Esophagus squamous epithelium (tissue), 5 donors: ENCODE measurements at places on chromosomes 2 and 18.

DNA sequence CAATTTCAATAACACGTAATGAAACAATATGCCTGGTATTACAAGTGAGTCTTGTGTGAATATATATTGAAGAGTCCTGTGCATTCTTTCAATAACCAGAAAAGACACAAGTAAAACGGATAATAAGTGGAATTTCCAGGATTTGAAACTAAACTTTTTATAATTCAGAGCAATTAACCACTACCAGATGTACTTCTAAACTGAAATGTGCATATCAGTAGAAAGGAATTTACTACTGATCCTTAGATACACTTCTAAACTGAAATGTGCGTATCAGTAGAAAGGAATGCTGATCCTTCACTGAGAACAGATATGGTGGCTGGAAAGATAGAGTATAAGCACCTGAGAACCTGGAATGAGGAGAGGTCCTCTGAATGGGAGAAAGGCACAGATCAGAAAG lies 470.9 kb upstream of the SPHKAP start:
- no peak for DNase-seq

- no peak for DNase-seq
These were observed 22.1 kb downstream of the FIGN start for GRCh38 chr2:163713534-163714311.

- DNase-seq: no peak
These were observed 198.5 kb downstream of the FHOD3 start for GRCh38 chr18:36496022-36496421.

DNA sequence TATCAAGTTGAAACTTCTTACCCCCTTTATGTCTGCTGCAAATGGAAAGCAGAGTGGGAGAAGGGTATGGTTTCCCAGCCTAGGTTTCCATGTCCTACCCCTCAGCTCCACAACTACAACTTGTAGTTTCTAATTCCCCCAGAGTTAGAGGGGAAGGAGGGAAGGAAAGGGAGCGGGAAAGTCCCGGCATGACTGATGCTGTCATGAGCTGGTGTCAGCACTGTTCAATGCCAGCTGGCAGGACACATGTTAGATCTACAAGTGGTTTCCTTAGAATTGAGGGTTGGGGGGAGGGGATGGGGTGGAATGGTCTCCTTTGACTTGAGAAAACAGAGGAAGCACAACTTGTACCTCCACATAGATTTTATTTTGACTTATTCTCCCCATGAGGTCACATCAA lies 194.0 kb downstream of the MBD2 start:
- DNase-seq: no peak

DNA sequence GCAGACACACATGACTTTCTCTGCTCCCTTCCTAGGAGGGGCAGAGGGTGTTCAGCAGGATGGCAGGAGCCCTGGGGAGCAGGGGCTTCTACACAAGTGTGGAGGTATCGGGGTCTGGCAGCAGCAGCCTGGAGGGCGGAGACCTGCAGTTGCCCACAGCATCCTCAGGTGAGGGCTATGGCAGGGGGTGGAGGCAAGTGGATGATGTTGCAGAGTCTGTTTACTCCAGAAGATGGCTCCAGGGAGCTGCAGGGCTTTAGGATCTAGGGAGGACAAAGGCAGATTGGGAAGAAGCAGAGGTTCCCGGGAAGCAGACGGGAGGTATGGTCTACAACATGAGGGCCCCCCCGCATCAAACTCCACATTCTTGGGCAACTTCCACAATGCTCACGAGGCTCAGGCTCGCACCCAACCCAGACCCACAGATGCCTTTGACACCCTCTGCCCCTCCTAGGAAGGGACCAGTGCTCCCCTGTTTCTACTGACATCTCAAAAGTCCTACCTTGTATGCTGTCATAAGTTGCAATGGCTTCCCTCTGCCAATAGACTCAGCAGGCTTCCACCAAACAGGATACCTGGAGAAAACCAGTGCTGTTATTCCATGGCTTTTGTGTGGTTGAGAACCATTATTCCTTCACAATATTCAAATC lies 12.0 kb upstream of the ATP6V1C2 start:
- DNase-seq: no peak

DNA sequence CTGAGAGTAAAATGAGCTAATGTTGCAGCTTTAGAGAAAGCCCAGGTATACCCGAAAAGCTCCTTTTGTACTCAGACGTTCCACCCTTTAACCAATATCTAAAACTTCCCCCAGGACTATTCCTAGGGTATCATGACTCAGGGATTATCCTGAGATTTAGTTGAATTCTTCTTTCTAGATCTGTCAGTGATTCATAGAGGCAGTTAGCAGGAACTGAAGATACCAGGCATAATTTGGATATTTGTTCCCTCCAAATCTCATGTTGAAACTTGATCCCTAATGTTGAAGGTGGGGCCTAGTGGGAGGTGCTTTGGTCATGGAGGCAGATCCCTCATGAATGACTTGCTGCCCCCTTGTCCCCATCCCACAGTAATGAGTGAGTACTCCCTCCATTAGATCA lies 161.2 kb upstream of the LRP1B start:
- no peak for DNase-seq

- DNase-seq: no peak
These were observed 27.9 kb downstream of the REV1 start for GRCh38 chr2:99461828-99462483.

DNA sequence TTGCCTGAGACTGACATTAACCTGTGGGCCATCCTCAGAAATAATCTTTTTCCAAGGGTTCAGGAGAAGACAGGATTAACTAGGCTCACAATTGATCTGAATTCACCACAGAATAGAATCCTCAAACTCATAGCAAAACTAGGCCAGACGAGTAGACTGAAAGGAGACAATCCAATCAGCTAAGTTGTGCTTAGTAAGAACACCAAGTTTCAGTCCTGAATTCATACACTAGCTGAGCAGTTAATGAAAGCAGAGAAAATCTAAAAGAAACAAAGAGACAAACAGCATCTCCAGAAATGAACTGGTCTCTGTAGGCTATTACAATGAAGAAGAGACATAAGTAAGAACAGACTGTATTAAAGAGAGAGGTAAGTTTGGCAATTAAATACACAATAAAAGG lies 89.5 kb downstream of the GORASP2 start:
- DNase-seq: no peak

DNA sequence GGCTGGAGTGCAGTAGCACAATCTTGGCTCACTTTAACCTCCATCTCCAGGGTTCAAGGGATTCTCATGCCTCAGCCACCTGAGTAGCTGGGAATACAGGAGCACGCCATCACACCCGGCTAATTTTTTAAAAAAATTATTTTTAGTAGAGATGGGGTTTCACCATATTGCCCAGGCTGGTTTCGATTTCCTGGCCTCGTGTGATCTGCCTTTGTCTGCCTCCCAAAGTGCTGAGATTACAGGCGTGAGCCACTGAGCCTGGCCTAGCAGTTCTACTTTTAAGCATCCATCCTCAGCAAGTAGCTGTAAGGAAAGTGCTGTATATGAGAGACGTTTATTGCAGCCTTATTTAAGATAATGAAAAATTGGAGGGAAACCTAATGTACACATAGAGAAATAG lies 79.7 kb downstream of the ZDBF2 start:
- no peak for DNase-seq

- no peak for DNase-seq
These were observed 111.6 kb downstream of the CLIP4 start for GRCh38 chr2:29226808-29227207.

DNA sequence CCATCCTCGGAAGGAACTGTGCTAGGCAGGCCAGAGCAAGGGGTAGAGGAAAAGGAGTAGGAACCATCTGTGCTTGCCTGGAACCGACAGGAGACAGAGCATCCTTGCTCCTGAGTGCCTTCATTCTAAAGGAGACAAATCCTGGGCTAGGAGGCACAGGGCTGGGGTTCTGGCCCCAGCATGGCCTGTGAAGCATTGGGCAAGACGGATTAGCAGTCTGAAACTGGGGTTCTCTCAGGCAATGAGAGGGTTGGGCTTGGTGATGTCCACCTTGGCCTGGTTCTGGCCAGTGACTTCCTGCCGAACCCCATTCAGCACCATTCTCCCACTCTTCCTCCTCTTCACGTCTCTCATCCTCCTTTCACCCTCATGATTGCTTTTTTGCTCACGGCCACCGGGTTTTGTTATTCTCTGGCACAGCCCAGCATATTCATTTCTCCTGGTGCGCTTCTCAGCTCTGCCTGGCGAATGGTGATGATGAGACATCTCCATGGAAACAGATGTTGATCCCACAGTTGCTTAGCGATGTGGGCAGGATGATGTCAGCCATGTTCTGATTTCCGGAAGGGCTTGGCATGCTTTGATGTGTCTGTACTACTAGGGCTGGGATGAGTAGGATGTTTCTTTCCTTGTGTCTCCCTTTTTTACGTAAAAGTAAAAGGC lies 127.7 kb downstream of the CAPN13 start:
- DNase-seq: no peak

DNA sequence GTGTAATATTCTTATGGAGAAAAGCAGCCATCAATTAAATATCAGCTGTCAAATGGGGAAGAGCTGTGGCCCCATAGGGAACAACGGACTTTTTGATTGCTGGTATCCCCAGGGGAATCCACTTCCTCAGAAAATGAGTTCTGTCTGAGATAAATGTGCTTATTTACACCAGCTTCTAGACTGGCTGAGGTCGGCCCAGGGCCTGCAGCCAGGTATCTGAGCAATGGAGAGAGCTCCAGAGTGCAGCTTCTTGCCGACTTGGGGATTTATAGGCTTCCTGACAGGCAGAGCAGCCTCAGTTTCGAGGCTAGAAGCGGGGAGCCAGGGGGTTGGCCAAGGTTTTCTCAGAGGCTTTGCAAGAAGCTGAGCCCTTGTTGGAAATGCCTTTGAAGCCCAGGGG lies 67.2 kb downstream of the MCFD2 start:
- DNase-seq: no peak

- no peak for DNase-seq
These were observed 116.6 kb upstream of the FAM136A start for GRCh38 chr2:70418514-70418913.

DNA sequence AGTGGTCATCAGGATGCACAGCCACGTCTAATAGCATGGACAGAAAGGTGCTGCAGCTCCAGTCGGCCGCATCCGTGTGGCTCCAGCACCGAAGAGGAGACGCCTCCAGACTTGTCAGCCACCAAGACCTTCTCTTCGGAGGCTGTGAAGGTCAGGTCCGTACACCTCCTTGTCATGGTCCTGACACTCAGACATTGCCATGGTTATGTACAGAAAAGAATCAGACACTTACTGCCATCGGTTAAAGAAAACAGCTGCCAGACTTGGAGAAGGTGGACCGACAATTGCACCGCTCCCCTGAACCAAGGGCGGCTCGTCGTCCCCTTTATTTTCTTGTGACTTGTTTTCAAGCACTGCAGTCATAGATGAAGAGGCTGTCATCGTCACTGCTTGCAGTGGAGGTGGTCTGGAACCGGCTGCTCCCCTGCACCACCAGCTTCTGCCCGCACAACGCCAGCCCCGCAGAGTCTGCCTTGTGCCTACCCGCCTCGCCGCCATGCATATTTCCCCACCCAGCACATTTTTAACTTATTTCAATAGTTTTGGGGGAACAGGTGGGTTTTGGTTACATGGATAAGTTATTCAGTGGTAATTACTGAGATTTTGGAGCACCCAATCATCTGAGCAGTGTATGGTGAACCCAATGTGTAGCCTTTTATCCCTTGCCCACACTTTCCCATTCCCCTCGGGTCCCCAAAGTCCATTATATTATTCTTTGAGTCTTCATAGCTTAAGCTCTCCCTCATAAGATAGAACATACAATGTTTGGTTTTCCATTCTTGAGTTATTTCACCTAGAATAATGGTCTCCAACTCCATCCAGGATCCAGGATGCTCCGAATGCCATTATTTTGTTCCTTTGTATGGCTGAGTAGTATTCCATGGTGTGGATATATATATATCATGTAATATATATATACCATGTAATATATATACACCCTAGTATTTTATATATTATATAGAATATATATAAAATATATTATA lies 18.1 kb downstream of the FBXO48 start:
- no peak for DNase-seq

GRCh38 chr2:21244161-21244560 lies 120.4 kb downstream of the TDRD15 start:
- no peak for DNase-seq
